Osteocyte (in vitro differentiated cells): ENCODE measurements at places on chromosomes 6 and 20. TPM values are rescaled to one million over a fixed set of nuclear protein-coding genes. Genes with fewer than 3 reads are reported as not detected.

ZSWIM3 gene
- total RNA-seq: 3.9 and 4.4 TPM in 2 replicates

DNA sequence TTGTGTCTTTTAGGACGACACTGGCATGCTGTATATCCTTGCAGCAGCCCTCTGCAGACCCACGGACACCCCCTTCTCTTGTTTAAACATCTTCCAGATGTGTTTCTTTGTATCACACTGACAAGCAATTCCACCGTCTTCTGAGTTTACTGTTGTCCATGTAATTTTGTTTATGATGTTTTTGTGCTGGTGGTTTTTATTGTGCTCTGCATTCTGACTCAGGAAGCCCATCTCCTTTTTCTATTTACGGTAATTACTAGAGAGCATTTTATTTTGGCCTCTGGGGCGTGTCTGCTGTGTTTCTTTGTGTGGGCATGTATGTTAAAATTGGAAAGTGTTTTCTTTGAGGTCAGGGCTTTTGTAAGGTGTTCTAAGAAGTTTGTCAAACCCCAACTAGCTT is 111.9 kb downstream of the JARID2 start:
- DNase-seq: no peak

DNA sequence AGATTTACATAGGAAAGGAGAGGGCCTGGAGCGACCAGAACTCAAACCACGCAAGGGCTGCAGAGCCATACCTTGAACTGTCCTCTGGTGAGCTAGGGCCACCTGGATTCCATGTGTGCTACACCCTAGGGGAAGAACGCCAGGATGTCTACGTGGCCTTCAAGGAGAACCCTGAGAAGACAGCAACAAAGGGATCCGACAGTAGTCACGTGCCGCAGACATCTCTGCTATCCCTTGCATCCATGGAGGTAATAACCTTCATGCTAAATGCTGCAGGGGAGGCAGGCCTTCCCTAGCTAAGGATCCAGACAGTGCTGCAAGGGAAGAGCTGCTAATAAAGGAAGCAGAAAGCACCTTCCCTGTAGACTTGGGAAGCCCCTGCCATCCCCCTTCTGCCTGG is 52.9 kb downstream of the NOL4L start:
- DNase-seq: no peak

PBOV1 gene
- total RNA-seq: not detected in 2 replicates

ZNF322 gene
- 30.6 and 33.8 TPM in 2 replicates for total RNA-seq

GRCh38 chr6:10418862-10419748 is 4.2 kb upstream of the TFAP2A start:
- DNase-seq: no peak

- DNase-seq: peak; percentile 96
These were observed at the start of gene C20orf141 for GRCh38 chr20:2814587-2815051. C20orf141 (plus strand) TSS chr20:2814987; CDS start chr20:2815185, 198 bp downstream.

DNA sequence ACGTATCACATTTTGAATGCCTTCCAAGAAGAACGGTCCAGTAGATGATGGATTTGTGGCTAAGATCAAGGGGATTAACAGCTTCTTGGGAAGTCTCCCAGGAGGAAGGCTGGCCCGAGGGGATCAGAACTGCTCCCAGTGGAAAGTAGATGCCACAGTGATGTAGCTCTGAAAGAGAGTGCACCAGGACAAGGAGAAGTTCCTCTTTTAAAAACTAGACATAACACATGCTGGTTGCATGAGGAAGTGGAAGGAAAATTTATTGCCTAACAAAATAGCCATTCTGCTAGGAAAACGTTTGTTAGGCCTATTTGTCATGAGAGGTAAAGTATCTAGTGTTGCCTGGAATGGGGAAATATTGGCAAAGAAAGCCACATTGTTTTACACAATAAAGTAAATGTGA is 87.8 kb downstream of the CDH26 start:
- DNase-seq: no peak

NRSN1 gene
- not detected in 2 replicates for total RNA-seq

GRCh38 chr6:112225691-112226090 is 28.7 kb downstream of the LAMA4 start:
- no peak for DNase-seq

DNA sequence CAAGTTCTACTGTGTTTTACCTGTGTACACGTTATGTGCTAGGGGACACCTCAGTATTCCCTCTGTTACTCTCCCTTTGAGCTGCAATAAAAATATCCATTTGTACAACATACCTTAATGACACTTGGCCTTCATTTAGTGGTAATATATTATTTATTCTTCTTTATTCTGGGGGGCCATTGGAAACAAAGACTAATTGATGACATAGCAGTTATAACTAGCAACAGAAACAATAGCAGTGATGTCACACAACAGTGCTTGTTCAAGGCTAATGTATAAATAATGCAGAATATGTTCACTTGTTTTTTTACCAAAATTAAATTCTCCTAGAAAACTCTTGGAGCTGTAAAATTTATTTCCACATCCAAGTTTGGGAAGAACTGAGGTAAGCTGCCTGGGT is 92.2 kb upstream of the FAM83B start:
- no peak for DNase-seq

DNA sequence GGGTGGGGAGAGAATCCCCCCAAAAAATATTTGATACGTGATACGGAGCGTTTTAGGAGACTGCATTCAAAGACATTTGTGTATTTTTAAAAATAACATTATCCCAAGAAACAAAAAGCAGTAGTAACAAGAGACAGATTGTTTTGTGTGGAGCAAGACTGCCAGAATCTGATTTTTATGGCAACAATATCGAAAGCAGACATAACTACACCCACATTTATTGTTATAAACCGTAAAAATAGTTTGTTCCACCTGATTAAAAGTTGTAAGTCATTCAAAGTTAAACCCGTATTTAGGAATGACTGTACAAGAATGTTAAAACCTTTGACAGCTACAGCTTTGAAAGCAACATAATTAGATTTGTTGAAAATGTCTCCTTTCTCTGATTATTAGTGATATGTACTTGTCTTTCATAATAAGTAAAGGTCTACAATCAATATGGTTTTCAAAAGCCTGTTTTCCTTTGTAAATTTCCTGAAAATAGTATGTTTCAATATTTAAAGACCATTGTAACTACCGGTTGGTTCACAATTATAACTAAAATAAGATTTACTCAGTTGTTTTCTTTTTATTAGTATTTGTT is 2.7 kb downstream of the EYA4 start:
- no peak for DNase-seq

DNA sequence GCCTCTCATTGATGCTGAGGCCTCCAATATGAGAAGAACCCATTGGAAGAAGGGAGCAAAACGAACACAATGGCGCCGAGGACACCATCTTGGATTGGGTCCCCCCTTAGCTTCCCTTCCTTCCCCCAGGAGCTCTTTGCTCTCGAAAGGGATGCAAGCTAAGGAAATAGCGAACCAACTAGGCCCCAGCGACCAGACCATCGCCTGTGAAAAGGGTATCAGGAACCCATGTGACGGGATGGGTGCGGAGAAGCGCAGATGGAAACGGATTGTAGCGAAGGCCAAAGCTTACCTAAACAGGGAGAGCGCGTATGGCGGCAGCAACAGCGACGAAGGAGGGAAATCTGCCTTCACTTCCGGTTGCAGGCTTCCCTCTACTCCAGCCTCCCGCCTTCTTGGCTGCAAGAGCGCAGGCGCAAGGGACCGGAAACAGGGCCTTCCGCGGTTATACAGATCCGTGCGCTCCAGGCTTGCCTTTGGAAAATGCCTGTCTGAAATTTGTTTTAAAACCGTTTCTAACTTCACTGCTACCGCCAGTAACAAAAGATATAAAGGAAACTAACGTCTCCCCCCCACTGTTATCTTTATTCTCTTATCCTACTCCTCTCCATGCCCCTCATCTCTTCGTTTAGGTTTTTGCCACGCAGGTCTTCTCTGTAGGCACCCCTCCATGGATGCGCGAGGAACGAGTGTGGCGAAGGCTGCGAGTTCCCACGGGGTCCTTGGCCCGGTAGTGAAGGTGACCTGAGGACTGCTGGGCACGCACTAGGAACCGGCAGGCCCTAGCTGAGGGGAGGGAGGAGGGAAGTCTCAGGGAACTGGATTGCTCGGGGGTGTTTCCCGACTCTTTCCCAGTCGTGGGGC is at the start of gene DDX39B:
Gene DDX39B (minus strand): TSS at position 346 of the 864 bp plus-strand sequence. CDS start 1,471 bp downstream, outside the sequence.
- peak; percentile 97 for DNase-seq

HUS1B gene
- total RNA-seq: 1.3 and 1.8 TPM in 2 replicates

VSTM2L gene
- total RNA-seq: 14.6 and 14.7 TPM in 2 replicates

RAD21L1 gene
- total RNA-seq: not detected in 2 replicates
